Inflammatory macrophage treated with lipopolysaccharide for 1 hour (primary cell): ENCODE measurements at places on chromosomes 6 and 20.

- DNase-seq = no peak
Observed at GRCh38 chr20:33676121-33676520, 1.9 kb upstream of the NECAB3 start.

- DNase-seq = no peak
Observed at GRCh38 chr6:44162876-44163625, 4.4 kb downstream of the CAPN11 start.

GRCh38 chr6:46651006-46651405 is 1.6 kb downstream of the CYP39A1 start:
- no peak for DNase-seq

GRCh38 chr6:79246891-79247290 is 12.4 kb upstream of the HMGN3 start:
- DNase-seq = no peak

GRCh38 chr20:31602431-31602778 is 2.7 kb upstream of the ID1 start:
- DNase-seq = no peak

- DNase-seq = no peak
Observed at GRCh38 chr6:87848616-87849015, 146.6 kb upstream of the AKIRIN2 start.

GRCh38 chr6:149266659-149267058 is 50.9 kb upstream of the TAB2 start:
- DNase-seq = no peak
